Vagina (tissue), 2 donors: ENCODE measurements at places on chromosomes 6 and 20. TPM values are rescaled to one million over a fixed set of nuclear protein-coding genes. Genes with fewer than 3 reads are reported as not detected.

Gene MYO6
- 20.4 TPM for total RNA-seq

Gene AP5S1
- total RNA-seq = 6.1 TPM

Gene FAM209A
- not detected for total RNA-seq

Gene PNLDC1
- total RNA-seq = not detected
